Naive B cell (primary cell): ENCODE measurements at places on chromosomes 4 and X. TPM values are rescaled to one million over a fixed set of nuclear protein-coding genes. Genes with fewer than 3 reads are reported as not detected.

EDA2R gene
- not detected for polyA plus RNA-seq

UNC5C gene
- polyA plus RNA-seq: not detected

TGIF2LX gene
- polyA plus RNA-seq: not detected

DRD5 gene
- not detected for polyA plus RNA-seq

TMEM35A gene
- not detected for polyA plus RNA-seq

CENPVL1 gene
- not detected for polyA plus RNA-seq

MAGEA3 gene
- polyA plus RNA-seq: not detected

MAOB gene
- not detected for polyA plus RNA-seq

SATL1 gene
- polyA plus RNA-seq: not detected

UBL4A gene
- polyA plus RNA-seq: 35.1 TPM

MAGEC3 gene
- not detected for polyA plus RNA-seq

NAA11 gene
- polyA plus RNA-seq: not detected

RAB39B gene
- 6.4 TPM for polyA plus RNA-seq

MAGEC1 gene
- polyA plus RNA-seq: not detected

GABRQ gene
- not detected for polyA plus RNA-seq

CFAP299 gene
- polyA plus RNA-seq: not detected

MORF4L2 gene
- 79.5 TPM for polyA plus RNA-seq

HSPA4L gene
- not detected for polyA plus RNA-seq

NSD2 gene
- polyA plus RNA-seq: 4.2 TPM

CFP gene
- polyA plus RNA-seq: 1.7 TPM

CXCL6 gene
- polyA plus RNA-seq: not detected

PHEX gene
- polyA plus RNA-seq: 0.06 TPM

SPANXA2 gene
- not detected for polyA plus RNA-seq

S100G gene
- polyA plus RNA-seq: not detected
